ENCODE measurements at places on chromosomes 7 and 10.

GRCh38 chr7:24831240-24831639, 74.0 kb upstream of the GSDME start:
- DNase-seq, result no peak

GRCh38 chr10:103470761-103471653, 8.0 kb downstream of the CALHM3 start:
- no peak for DNase-seq

GRCh38 chr10:44888886-44889285, 22.3 kb upstream of the TMEM72 start:
- no peak for DNase-seq

DNA sequence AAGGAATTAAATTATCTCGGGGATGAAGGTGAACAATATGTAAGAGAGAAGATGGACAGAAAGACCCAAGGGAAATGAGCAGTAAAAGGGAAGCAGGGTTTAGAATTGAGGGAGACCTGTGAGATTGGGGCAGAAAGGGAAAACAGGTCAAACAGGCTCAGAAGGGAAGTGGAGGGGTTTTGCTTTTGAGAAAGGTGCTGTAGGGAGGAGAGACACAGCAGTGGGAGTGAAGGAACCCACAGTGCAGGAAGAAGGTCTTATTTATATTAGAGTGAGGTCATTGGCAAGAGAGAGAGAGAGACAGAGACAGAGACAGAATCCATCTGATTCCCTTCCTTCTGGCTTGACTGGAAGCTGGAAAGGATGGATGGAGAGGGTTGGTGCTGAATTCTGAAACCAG, 3.5 kb upstream of the TCAF1 start:
- DNase-seq, result no peak

All from NCI-H1048 (cell line).